Hippocampal formation (tissue), 2 donors: ENCODE measurements at places on chromosomes 6 and 20.

DNA sequence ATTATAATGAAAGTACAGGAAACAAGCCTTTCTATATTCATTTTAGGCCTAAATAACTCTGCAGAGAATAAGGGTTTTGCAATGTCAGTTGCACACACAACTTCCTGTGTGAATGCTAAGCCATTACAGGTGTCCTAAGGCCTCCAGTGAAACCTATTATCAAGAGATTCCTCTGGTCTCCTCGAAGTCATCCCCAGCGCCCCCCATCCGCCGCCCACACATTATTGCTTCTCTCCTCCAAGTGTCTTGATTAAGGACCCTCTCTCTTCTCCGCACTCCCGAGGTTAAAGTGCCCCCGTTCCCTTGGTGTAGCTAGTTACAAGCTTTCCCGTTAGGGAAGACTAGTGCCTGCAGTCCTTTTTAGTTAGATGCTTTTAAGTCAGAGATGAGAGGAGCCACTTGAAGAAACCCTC is 1.3 kb downstream of the HIVEP2 start:
- DNase-seq, result peak; percentile 69

DNA sequence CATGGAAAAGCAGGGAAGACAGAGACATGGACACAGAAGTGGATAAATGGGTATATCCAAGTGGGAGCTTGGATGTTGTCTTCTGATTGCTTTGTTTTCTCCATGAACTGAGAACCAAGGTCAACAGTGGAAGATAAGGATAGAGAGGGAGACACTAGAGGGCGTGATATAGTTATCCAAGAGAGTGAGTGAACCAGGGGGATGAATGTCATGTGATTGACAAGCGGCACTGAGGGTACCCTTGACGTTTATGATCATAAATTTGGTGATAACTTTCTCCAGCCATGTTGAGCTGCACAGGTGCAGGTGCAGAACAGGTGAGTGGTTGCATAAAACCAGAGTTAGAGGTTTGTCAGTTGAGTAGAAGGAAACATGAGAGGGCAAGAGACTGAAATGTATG is 20.7 kb downstream of the EBF4 start:
- DNase-seq, result no peak

GRCh38 chr20:19897891-19898290 is 119.3 kb upstream of the NAA20 start:
- DNase-seq, result no peak

GRCh38 chr6:112237595-112237994 is 16.8 kb downstream of the LAMA4 start:
- no peak for DNase-seq
